A549 treated with RU486 at 1 μM for 4 hours (cell line): ENCODE measurements at places on chromosomes 5 and 9. TPM values are rescaled to one million over a fixed set of nuclear protein-coding genes. Genes with fewer than 3 reads are reported as not detected.

The QRFP gene
- total RNA-seq: not detected in 5 replicates

The IL9 gene
- total RNA-seq: not detected in 5 replicates

The PELO gene
- total RNA-seq: 17.0 to 25.5 TPM (median 19.6 TPM) in 5 replicates

The HIGD2A gene
- 241 to 283 TPM (median 256 TPM) in 5 replicates for total RNA-seq

The RANBP6 gene
- total RNA-seq: 6.1 to 16.9 TPM (median 15.7 TPM) in 5 replicates

The STPG3 gene
- not detected in 5 replicates for total RNA-seq

The NDST1 gene
- 44.1 to 72.1 TPM (median 55.8 TPM) in 5 replicates for total RNA-seq

The LMX1B gene
- 1.2 to 1.9 TPM (median 1.6 TPM) in 5 replicates for total RNA-seq

The ANXA2R gene
- 1.9 to 3.0 TPM (median 2.2 TPM) in 5 replicates for total RNA-seq

The OR1Q1 gene
- total RNA-seq: not detected in 5 replicates

The PCDHA9 gene
- 0.04 TPM in 1 of 5 replicates, not detected in the others for total RNA-seq

The LCN6 gene
- total RNA-seq: not detected in 5 replicates

The CDH9 gene
- total RNA-seq: not detected in 5 replicates

The RECK gene
- 3.9 to 6.1 TPM (median 6.0 TPM) in 5 replicates for total RNA-seq

The PCDHGA12 gene
- 0.02 to 0.05 TPM in 2 of 5 replicates, not detected in the others for total RNA-seq

The TPM2 gene
- total RNA-seq: 613 to 691 TPM (median 662 TPM) in 5 replicates

The CYSTM1 gene
- total RNA-seq: 151 to 227 TPM (median 171 TPM) in 5 replicates

The F2RL1 gene
- 235 to 317 TPM (median 280 TPM) in 5 replicates for total RNA-seq

The NFX1 gene
- 27.4 to 30.4 TPM (median 30.3 TPM) in 5 replicates for total RNA-seq

The FOXD4L4 gene
- total RNA-seq: 0.03 TPM in 1 of 5 replicates, not detected in the others

The ST8SIA4 gene
- total RNA-seq: 0.24 to 1.3 TPM (median 0.44 TPM) in 5 replicates

The CDC42SE2 gene
- 15.6 to 32.3 TPM (median 29.1 TPM) in 5 replicates for total RNA-seq

The ZNF354B gene
- 2.8 to 6.2 TPM (median 4.8 TPM) in 5 replicates for total RNA-seq

The C5orf34 gene
- 3.0 to 6.6 TPM (median 5.1 TPM) in 5 replicates for total RNA-seq

The PRR16 gene
- total RNA-seq: 0.09 TPM in 1 of 5 replicates, not detected in the others

The IRX1 gene
- total RNA-seq: not detected in 5 replicates

The MAP1B gene
- 25.5 to 57.1 TPM (median 43.2 TPM) in 5 replicates for total RNA-seq
